ENCODE measurements at places on chromosomes 6 and 20.

DNA sequence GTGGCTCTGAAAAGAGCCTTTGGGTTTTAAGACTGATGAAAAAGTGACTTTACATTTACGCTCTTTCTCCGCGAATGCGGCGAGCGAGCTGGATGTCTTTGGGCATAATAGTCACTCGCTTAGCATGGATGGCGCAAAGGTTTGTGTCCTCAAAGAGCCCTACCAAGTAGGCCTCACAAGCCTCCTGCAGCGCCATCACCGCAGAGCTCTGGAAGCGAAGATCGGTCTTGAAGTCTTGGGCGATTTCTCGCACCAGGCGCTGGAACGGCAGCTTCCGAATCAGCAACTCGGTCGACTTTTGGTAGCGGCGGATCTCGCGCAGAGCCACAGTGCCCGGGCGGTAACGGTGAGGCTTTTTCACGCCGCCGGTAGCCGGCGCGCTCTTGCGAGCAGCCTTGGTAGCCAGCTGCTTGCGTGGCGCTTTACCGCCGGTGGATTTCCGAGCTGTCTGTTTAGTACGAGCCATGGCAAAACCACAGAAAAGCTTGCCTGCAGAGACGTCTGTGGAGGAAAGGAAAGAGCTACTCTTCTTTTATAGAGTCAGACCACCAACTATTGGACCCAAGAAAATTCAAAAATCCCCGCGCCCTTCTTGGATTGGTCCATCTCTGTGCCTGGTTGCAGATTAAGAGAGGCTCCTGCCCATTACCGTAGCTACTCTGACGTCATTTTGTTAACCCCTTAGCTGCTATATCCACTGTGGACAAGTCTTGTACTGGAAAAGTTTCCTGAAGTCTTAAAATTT lies 55.5 kb upstream of the HFE start:
- DNase-seq, result peak; percentile 96

DNA sequence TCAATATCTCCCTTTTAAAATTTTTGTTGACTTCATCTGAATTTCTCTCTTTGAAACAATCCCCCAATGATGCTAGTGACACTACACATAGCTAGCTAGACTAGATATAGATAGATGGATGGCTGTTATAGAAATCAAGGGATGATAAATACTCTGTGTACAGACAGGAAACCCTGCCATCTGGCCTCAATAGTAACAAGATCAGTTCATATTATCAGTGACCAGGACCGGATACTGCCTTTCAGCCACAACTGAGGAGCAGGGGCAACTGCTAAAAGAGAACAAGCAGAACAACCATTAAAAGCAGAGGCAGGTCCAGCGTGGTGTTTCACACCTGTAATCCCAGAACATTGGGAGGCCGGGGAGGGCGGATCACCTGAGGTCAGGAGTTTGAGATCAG lies 118.3 kb upstream of the FAM184A start:
- no peak for DNase-seq

GRCh38 chr6:41439524-41440418 lies 104.4 kb downstream of the NCR2 start:
- DNase-seq, result no peak

GRCh38 chr6:7172649-7173048 lies 64.9 kb downstream of the RREB1 start:
- peak; percentile 79 for DNase-seq

- DNase-seq, result no peak
These were observed 50.6 kb downstream of the NCOA6 start for GRCh38 chr20:34774886-34775285.

DNA sequence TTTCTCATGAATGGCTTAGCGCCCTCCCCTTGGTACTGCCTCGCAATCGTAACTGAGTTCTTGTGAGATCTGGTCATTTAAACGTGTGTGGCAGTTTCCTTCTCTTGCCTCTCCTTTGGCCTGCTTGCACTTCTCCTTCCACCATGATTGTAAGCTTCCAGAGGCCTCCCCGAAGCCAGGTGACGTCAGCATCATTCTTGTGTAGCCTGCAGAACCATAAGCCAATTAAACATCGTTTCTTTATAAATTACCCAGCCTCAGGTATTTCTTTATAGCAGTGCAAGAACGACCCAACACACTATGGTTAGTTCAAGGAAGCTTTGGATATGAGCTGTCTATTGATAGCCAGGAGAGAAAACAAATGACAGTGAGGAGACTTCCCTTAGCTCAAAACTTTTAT lies 29.5 kb upstream of the ADTRP start:
- no peak for DNase-seq

DNA sequence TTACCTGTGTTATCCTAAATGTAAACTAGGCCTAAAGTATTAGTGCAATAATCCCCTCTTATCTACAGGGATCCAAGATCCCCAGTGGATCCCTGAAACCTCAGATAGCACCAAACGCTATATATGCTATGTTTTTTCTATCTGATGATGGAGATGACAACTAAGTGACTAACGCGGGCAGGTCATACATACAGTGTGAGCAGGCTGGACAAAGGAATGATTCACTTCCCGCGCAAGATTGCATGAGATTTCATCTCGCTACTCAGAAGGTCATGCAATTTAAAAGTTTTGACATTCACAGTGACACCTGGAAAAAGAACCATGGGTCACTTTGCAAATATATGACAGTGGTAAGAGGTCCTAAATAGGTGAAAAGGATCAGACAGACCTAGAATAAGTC lies 875.9 kb downstream of the HACE1 start:
- no peak for DNase-seq

GRCh38 chr6:3808759-3809514 lies 40.2 kb upstream of the FAM50B start:
- peak; percentile 94 for DNase-seq
